ENCODE measurements at places on chromosomes 11 and 22.

GRCh38 chr22:25645266-25645665 is 80.8 kb downstream of the GRK3 start:
- DNase-seq, result no peak

GRCh38 chr11:127485541-127485940 is 485.0 kb upstream of the KIRREL3 start:
- DNase-seq, result no peak

GRCh38 chr22:17190702-17191101 is 28.5 kb downstream of the ADA2 start:
- no peak for DNase-seq

GRCh38 chr22:50687829-50688228 is 15.2 kb downstream of the SHANK3 start:
- DNase-seq, result no peak

DNA sequence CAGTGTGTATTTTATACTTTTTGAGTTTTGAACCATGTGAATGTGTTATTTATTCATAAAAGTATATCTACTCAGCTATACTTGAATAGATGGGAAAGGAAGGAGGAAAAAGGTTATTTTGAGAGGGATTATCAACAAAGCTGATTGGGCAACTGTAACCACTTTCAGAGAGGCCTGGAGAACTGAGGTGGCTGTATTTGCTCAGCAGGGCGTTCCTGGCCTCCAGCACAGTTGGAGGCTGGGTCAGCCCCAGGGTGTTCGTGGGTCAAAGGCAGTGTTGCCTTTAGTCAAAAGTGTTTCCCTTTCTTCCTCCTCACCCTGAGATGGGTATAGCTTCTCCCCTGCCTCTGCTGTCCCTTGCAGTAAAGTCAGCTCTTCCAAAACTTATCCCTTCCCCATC is 26.7 kb downstream of the ASCC2 start:
- DNase-seq, result no peak

DNA sequence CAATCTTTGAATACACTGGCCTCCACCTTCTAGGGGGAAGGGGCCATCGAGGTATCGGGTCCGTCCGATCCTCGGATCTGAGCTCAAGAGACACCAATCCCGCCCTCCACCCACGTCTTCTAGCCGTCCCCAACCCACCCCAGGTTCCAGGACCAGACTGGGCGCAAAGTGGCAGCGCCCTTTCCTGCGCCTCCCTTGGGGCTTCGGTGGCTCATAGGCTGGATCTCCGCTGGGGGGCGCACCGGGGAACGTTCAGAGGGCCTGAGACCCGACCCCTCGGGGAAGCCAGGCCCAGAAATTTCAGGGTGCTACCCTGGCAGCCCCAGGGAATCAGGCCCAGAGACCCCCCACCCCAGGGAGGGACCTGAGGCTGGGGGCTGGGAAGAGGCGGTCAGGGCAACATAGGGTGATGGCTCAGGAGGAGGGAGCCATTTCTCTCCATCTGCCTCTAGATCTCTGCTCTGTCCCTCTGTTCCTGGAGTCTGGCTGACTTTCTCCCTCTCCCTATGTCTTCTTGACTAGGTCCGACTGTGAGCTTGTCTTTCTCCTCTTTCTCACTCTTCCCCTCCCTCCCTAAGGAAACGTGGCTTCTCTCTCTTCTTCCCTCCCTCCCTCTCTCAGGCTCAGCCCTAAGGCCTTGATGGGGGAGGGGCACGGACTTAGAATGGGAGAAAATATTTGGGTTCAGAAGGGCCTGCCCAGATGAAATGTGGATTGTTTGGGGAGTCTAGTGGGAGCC is 1.1 kb downstream of the CREB3L1 start:
- peak; percentile 59 for DNase-seq

DNA sequence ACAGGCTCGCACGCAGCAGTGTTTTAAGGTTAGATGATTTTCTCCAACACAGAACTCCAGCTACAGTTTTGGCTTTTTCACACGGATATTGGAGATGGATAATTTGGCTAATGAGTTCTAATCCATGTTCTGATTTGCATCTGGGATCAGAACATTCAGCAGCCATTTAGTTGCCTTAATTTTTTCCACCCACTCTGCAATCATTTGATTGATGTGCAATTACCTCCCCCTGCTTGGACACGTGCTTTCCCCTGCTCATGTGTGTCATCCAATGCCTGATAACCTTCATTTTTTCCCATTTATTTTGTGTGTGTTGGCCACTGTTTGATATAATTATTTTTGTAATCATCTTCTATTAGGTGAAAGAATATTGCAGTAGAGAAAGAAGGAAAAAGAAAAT is 257.8 kb downstream of the ST3GAL4 start:
- DNase-seq, result no peak

GRCh38 chr22:45585437-45585755 is 82.7 kb downstream of the FBLN1 start:
- no peak for DNase-seq

DNA sequence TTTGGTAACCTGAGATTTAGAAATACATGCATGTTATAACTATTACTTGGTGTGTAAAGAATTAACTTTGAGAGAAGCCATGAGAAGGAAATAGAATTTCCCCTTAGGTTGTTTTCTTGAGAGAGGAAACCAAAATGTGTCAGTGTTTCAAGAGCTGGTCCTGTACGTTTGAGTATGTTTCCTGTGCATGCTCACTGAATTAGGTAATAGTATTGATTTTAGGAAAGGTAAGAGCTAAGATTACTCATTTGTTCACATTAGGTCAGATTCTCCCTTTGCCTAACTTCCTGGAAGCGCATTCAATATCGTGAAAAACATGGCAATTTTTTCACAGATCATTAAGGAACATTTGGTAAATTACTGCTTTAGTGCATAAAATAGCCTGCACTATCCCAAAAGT is 49.3 kb upstream of the RDX start:
- no peak for DNase-seq

GRCh38 chr11:1461826-1462697 is 24.5 kb downstream of the MOB2 start:
- no peak for DNase-seq

DNA sequence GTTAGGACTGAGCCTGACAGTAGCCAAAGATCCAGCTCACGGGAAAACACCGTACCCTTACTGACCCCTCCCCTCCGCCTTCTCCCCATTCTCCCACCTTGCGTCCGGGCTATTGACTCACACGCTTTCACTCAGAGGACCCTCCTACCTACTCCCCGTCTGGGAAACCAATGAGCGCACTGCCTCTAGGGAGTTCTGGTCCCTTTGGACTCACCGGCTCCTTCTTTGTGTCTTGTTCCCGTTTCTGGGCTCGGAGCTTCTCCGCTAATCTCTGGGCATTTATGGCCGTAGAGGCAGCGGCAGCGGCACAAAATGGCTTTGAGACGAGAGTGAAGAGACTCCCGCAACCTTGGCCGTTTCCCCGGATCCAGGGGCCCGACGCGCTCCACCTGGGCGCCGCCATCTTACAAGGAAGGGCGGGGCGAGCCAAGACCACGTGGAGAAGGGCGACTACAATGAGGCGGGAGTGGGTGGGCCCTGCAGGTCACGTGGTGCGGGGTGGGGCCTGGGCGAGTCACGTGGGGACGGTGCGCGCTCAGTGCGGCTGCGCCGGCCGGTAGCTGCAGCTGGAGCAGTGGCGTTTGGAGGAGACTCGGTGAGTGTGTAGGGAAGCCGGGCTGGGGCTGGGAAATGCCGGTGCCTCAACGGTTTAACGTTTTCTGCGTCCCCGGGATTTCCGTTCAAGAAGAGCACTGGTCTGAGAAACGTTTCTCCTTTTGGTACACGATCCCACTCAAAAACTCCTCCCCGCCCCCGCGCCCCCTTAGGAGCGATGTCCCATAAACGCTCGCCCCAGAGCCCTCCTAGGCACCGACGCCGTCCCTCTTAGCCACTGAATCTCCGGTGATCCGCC is at the start of the genes FAM118B and RPUSD4:
FAM118B (plus strand) TSS at position 547 of the 853 bp plus-strand sequence. CDS start 23,220 bp downstream, outside the sequence.
RPUSD4 (minus strand) TSS at position 415 of the 853 bp plus-strand sequence; CDS start at position 403, 12 bp downstream.
- DNase-seq, result peak; percentile 100

DNA sequence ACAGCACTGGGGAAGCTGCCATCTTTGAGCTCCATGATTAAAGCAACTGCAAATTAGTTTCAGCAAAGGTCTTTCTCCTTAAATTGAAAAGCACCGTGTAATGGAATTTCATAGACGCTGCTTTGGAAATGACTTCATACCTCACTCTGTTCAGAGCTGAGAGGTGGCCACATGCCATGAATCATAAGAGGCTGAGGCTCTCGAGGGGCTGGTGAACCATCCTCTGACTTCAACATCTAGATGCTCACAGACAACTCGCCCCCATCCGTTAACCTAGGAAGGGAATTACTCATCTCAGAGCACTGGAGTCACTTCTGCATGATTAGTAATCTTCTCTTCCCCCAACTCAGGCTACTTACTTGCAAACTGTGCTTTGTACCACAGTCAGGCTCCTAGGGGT is 122.3 kb downstream of the RCN1 start:
- DNase-seq, result no peak

DNA sequence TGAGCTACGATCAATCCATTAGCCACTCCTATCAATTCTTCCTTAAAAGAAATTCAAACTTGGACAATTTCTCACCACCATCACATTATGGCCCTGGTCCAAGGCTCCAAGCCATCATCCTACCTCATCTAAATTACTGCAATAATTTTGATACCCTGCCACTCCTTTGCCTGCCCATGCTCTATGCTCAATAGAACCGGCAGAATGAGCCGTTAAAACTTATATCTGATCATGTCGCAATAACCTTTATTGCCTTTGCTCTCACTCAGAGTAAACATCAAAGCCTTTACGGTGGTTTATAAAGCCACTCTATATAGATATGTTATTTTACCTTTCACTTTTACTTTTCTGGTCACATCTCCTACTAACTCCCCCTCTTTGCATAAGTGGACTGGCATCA is 2392.1 kb upstream of the RAG2 start:
- no peak for DNase-seq

DNA sequence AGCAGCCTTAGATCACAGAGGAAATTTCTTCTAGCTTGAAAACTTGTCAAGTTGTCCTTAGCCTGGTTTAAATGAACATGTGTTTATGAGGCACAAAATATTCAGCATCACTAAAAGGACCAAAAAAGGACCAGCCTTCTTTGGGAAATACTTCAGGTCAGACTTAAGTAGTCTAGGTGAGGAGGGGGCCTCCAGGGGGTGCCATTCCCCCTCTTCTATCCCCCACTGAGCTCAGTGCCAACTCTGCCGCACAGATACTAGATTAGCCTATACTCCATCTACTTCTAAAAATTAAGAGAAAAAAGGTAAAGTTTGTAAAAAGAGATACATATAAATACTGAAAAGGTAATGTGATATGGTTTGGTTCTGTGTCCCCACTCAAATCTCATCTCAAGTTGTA is 20.6 kb downstream of the CLTCL1 start:
- DNase-seq, result no peak

DNA sequence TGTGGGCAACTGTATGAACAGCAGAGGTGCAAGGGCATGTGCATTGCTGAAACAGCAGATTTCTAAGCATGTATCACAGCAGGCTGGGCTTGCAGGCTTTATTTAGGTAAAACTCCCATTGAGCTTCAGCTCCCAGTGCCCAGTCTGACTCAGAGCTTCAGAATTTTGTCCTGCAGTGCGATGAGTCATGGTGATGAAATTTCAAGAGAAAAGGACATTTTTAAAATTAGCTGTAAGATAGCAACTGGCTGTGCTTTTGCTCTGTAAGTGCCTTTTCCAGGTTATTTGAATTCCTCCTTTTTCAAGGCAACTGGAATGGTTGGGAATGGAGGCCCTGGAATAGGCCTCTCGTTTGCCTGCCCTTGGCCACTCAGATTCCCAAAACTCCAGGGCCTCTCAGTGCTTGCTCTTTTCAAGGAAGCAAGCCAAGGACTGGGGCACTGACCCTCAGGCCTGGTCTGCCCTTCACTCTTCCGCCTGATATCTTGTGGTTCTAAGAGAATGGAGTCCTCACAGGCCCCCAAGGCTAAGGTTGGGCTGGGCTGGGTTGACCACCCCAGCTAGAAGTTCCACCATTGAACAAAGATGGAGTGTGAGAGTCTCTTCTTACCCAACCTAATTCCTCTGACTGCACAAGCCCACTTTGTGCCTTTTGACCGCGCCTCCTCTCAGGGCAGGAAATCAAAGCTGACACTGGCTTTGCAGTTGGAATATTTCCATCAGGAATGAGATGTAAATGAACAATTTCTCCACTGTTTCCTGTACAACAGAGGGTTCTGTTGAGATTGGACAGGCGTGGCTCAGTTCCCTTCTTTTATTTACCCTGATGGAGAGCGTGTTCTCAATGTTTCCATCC is 59.5 kb upstream of the PRSS23 start:
- no peak for DNase-seq

- no peak for DNase-seq
Observed at GRCh38 chr11:91248199-91248807, 976.3 kb upstream of the FAT3 start.

DNA sequence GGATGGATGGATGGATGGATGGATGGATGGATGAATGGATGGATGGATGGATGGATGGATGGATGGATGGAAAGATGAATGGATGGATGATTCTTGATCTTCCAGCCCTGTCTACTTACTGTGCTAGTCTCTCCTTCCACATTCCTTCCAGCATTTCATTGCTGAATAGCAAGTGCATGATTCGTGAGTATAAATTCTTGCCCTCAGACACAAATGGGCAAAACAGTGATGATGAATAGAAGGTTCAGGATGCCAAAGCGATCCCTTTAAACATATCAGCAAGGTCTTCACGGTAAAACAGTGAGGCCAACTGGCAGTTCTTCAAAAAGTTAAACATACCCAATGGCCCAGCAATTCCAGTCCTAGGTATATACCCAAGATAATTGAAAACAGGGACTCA is 400.2 kb downstream of the MN1 start:
- DNase-seq, result no peak

GRCh38 chr22:23053051-23053707 is 17.1 kb upstream of the GNAZ start:
- no peak for DNase-seq

GRCh38 chr11:92802644-92803043 is 166.8 kb upstream of the MTNR1B start:
- DNase-seq, result no peak

- no peak for DNase-seq
Observed at GRCh38 chr11:115674937-115675544, 170.8 kb upstream of the CADM1 start.

DNA sequence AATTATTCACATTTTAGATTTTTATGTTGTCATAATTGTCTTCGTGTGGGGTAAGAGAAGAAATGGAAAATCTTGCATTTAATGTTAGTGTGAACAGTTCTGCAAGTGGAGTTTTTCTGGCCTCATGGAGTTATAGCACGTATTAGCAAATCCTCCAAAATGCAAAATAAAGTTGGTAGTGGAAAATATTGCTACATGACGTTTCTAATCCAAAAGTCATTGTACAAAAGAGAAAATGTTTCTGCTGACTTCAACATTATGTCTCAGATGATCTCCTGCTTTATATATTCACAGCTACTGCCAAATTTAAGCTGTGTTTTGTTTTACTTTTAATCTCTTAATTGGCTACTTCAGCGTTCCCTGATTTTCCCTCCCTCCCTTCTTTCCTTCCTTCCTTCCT is 1804.0 kb upstream of the RAG2 start:
- DNase-seq, result no peak

GRCh38 chr11:34650528-34650927 is 29.6 kb downstream of the EHF start:
- DNase-seq, result peak; percentile 82

GRCh38 chr11:133360860-133361688 is 171.2 kb downstream of the OPCML start:
- DNase-seq, result no peak
